Activated CD4-positive, alpha-beta T cell treated with anti-CD3 and anti-CD28 coated beads for 1 hour (primary cell): ENCODE measurements at places on chromosomes 4 and X.

DNA sequence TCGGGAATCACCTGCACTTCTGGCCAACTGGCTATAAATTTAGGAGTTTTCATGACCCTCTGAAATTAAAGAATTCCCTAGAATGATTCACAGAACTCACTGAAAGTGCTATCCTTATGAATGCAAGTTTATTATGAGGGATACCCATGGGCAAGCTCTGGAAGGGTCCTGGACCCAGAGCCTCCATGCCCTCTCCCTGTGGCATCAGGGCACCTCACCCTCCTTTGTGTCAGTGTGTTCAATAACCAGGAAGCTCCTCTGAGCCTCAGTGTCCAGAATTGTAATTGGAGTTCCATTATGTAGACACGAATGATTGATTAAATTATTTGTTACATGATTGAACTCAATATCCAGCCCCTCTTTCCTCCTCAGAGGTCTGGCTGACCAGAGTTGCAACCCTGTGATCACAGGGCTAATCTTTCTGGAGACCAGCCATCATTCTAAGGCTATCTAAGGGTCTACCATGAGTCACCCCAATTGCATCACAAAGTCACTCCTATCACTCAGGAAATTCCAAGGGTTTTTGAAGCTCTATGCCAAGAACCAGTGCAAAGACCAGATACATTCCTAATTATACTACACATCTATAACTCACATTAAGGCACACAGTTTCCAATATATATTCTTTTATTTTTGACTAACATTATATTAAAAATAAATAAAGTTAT, 8.9 kb downstream of the ANXA3 start:
- DNase-seq: no peak

GRCh38 chr4:37973441-37973840, 13.2 kb downstream of the PTTG2 start:
- DNase-seq: no peak

- DNase-seq: no peak
These were observed 51.7 kb downstream of the PIR start for GRCh38 chrX:15441464-15441863.

DNA sequence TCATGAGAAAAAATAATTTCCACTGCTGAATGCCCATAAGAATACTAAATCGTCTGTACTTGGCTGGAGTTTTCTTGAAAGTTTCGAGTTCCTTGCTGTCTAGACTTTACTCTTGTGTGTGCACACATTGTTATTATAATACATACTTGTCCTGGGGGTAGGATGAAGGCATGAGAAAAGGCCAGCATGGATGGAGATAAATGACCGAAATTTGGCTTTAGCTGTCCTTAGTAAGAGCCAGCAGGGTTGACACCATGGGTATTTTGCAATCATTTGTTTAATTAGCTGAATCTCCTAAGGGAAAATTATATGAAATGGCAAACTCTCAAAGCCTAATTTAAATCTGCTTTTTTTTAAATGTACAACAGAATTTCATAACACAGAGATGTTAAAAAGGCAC, 641.6 kb downstream of the ADGRL3 start:
- no peak for DNase-seq

DNA sequence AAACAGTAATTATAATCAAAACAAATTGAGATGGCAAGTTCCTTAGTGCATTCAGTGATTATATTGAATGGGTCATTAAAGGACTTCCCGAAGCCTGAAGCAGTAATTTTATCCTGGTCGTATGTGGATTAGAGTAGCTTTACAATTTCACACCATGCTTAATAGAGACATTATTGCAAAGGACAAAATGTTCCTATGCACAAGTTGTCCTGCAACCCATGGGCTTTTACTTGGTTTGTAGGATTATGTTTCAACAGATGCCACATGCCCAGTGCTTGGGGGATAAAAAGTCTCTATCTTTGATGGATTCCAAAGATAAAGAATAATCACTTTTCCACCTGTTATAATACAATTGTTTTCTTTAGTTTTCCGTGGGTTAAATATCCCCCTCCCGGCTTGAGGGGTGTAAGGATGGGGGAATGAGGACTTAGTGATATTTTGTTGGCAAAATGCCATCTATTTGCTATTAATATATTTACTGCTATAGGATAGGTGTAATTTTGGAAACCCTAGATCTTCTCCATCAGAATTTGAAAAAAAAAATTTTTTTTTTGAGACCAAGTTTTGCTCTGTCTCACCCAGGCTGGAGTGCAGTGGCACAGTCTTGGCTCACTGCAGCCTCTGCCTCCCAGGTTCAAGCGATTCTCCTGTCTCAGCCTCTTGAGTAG, 156.5 kb upstream of the ETNPPL start:
- DNase-seq: no peak

- DNase-seq: no peak
These were observed 29.0 kb downstream of the F9 start for GRCh38 chrX:139559383-139560042.
